ENCODE measurements at places on chromosomes 2 and 18. TPM values are rescaled to one million over a fixed set of nuclear protein-coding genes. Genes with fewer than 3 reads are reported as not detected.

DNA sequence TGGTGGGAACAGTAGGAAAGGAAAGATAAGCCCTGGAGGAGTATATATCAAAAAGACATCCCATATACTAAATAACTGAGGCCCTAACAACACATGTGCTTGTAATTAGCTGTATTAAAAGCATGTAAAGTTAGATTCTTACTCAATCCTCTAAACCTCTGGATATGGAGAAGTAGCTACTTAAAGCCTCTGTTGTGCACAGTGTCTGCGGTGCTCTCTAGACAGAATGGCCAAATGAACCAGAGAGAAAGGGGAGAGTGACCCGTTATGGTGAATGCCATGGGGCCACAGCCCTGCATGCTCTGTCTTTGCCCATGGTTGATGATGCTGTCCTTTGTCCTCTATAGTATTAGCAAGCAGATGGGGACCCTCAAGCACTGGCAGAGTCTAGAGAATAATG is 104.4 kb upstream of the SLC8A1 start:
- no peak for DNase-seq

DNA sequence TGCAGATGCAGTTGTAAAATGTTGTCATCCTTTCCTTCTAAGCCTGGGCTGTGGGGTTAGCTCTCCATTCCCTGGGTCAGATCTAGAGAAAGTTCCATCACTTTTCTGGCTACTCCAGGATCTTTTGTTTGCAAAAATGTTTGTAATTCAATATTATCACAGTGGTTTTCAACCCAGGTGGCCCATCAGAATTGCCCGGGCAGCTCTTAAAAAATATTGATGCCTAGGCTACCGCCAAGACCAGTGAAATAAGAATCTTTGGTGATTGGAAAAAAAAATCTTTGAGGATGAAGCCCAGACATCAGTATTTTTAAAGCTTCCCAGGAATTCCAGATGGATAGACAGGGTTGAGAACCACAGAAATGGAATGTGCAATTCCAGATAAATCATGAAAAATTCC is 232.5 kb upstream of the SPRED2 start:
- DNase-seq, result no peak

- DNase-seq, result no peak
These were observed 178.9 kb downstream of the FHOD3 start for GRCh38 chr18:36476433-36476832.

DNA sequence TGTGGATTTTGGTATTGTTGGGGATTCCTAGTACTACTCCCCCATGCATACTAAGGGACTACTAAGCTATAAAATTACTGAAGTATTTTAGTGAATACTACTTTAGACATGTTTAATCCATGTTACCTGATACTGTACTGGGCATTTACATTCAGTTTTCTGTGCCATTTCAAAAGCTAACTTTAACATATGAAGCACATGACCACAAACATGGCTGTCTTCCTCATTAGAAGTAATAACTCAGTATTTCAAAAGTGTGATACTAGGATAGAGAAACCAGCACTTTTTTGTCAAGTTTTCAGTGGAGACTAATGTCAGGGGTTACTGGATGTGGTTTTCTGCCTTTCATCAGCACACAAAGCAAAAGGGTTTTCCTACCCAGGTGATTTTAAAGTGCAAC is 27.9 kb downstream of the WDR33 start:
- no peak for DNase-seq

DNA sequence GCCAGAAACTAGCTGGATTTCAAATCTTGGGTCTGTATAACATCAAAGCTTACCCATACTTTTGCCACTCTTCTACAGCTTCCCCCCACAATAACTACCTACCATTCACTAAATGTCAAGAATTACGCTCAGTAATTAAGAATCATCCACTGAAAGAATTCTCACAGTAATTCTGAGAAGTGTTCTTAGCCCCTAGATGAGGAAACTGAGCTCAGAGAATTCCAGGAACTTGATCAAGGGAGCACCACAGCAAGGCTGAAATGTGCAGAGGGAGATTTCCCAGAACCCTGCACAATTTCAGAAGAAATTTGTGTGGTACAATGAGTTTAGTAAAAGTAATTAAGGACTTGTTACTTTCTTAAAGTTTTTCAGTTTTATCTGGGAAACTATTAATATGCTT is 194.5 kb upstream of the STK17B start:
- no peak for DNase-seq

DNA sequence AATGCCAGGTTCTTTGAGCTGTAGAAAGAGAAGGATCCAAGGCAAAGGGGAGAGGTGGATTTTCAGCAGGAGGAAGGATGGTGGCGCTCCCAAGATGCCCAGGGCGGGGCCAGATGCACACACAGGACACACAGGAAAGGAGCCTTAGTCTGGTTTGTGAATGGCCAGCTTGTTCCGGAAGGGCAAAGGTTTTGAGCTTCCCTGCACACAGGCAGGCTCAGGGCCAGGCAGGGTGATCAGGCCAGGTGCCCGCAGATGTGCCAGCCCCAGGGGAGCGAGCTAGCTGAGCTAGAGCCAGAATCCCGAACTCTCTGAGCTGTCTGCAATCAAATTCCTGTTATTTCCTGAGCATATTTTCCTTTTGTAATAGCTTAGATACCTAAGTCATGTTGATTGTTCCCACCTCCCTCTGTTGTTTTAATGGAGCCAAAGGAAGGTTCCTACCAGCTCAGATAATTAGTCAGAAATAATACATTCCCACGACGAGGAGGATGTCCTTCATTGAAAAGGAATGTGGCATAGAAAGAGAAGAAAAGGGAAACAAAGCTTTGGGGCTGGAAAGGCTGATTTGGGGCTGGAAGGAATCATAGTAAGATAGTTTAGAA is 13.7 kb upstream of the OTOF start:
- DNase-seq, result no peak

DNA sequence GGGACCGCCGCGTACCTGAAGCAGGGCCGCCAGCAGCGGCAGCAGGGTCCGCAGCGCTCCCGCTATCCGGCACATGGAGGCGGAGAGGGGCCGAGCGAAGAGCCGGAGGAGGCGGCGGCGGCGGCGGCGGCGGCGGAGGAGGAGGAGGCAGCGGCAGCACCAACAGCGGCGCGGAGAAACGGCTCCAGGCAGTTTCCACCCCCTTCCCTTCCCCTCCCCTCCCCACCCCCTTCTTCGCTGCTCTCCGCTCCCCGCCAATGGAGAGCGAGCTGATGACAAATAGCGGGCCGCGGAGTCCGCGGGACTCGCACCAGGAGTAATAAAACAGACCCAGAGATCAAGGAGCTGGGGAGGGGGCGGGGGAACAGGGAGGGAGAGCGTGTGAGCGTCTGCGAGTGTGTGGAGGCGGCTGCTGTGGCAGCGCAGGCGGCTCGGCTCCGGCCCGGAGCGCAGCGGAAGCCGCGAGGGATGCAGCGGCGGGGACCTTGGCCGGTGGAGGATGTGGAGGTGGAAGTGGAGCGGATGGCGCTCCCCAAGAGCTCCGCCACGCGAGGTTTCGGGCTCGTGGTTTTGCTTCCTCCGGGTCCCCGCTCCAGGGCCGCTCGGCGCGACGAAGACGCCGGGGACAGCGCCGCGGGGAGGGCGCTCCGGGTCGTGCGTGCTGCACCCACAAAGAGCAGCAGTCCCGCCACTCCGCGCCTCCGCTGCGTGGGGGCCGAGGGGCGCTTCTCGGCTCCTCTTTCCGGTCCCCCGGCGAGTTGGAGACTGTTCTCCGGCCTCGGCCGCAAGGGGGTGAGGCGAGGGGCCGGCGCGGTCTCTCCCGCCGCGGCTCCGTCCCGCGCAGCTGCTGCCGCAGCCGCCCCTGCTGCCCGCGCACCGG is at the start of gene CDH2:
Gene CDH2 (minus strand): TSS at position 183 of the 880 bp plus-strand sequence. CDS start 108 bp downstream, at position 75.
- no peak for DNase-seq

- no peak for DNase-seq
These were observed 40.3 kb downstream of the GPR155 start for GRCh38 chr2:174446531-174446930.

GRCh38 chr2:61177727-61178549 is 15.9 kb downstream of the C2orf74 start:
- peak; percentile 41 for DNase-seq

GKN1 gene
- total RNA-seq, result not detected

NAT8 gene
- total RNA-seq, result 0.64 TPM

ANKRD53 gene
- total RNA-seq, result 0.40 TPM

C2orf15 gene
- total RNA-seq, result 3.1 TPM
